ENCODE measurements at places on chromosomes 12 and 14.

DNA sequence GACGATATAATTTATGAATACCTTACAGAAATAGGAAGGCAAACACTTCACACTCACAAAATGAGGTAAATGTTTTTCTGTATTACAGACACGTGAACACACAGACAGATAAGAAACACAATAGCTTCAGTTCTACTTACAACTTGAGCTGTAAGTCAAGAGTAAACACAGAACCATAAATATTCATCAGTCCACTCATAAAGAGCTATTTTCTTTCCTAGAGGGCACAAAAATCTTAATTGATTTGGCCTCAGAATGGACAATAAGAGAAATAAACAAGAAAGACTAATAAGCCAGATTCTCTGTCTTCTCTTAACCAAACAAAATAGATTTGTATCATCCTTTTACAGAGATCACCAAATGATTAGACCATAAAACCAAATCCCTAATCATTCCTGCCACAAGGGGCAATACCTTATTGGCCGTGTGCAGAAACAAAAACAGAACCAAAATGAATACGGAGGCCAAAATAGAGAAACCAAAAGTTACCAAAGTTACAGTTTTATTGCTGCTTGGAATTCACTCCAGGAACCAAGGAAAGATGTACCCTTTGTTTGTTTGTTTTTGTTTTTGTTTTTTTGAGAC is 38.1 kb upstream of the GARIN2 start:
- no peak for DNase-seq

DNA sequence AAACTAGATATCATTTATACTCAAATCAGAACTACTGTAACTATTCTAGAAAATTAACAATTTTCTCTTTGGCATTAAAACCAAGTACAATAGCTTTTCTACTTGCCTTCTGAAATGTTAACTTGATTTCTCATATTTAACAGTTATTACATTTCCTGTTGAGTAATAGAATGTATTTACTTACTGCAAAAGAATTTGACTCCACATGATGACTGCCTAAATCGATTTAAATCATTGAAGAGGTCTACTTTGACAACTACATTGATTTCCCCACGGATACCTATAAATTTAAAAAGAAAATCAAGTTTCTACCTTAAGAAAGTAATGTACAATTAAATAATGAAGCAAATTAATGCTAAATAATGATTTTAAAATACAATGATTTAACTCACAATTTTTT is 18.9 kb downstream of the C2CD5 start:
- DNase-seq: no peak

DNA sequence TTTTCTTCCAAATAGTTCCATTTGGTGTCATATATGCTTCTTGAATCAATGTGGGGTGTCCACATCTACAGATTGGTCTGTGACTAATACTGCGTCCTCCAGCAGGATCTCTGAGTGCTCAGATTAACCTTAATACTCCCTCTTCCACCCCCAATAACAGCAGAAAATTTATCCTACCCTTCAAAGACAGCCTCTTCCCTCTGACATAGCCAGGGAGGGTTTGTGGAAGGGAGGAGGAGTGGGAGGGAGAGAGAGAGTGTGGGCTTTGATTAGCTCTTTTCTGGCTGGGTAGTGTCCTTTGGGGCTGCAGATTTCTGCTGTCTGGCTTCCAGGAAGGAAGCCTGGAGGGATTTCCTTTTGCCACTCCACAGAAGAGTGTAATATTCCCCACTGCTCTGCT is 220.7 kb downstream of the TTC6 start:
- peak; percentile 23 for DNase-seq

DNA sequence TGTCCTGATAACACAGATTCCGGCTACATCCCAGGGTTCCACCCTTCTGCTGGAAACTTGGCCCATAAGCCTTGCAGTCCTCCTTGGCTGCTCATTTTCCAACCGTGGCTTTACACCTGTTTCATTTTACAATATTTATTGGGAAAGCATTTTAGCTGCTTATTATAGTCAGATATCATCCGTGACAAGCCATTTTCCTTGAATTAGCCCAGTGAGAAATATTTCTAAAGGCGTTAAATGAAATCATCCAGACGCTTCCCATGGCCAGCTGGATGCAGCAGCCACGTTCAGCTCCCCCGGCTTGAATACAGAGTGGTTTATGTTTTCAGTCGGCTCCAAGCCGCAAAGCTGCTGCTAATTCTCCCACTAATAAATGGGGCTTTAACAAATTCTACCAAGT is 245.0 kb upstream of the PELI2 start:
- no peak for DNase-seq

- no peak for DNase-seq
Observed at GRCh38 chr12:76189851-76190250, 105.4 kb upstream of the NAP1L1 start.

DNA sequence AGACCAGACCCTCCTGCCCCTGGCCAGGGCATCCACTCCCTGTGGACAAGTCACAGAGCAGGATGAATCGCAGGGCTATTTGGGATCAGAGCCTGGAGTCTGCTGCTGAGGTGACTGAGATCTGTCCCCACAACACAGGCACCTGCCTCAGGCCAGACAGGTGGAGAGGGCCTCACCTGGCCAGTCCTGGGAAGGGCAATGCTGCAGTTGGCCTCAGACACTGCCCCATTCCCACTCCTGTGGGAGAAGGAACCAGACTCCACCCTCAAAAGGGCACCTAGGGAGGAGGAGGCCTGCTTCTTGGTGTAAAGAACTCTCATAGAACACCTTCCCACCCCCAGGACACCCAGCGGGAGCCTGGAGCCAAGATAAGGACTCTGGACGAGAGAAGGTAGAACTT is 48.3 kb upstream of the PLEKHG6 start:
- no peak for DNase-seq

GRCh38 chr12:109087250-109087649 is 6.0 kb downstream of the ALKBH2 start:
- no peak for DNase-seq

GRCh38 chr12:103626498-103626897 is 39.4 kb downstream of the STAB2 start:
- no peak for DNase-seq

DNA sequence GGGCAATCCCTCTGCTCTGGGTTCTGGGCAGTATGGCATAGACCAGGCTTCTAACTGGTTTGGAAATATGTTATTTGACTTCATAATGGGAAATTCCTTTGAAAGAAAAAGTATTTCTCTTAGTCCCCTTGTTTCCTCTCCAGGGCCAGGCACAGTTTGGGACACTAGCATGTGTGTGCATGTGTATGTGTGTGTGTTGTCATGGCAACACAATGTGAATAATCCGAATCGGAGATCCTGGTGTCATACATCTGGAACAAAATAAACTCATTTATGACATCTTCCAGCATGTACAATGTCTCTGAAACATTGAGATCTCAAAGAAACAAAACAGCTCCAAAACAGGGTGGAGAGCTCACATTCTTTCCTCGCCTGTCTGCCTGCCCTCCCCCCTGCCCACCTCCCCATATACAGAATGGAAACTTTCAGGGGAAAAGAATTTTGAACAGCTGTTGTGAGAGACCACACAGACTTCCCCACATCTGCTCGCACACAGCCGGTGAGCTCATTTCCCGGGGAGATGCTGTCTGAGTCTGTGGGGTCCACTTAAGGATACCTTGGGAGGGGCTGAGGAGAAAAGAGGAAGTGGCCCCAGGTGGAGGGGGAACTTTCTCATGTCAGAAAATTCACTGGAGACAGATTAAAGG is 55.5 kb upstream of the PARP11 start:
- peak; percentile 91 for DNase-seq

DNA sequence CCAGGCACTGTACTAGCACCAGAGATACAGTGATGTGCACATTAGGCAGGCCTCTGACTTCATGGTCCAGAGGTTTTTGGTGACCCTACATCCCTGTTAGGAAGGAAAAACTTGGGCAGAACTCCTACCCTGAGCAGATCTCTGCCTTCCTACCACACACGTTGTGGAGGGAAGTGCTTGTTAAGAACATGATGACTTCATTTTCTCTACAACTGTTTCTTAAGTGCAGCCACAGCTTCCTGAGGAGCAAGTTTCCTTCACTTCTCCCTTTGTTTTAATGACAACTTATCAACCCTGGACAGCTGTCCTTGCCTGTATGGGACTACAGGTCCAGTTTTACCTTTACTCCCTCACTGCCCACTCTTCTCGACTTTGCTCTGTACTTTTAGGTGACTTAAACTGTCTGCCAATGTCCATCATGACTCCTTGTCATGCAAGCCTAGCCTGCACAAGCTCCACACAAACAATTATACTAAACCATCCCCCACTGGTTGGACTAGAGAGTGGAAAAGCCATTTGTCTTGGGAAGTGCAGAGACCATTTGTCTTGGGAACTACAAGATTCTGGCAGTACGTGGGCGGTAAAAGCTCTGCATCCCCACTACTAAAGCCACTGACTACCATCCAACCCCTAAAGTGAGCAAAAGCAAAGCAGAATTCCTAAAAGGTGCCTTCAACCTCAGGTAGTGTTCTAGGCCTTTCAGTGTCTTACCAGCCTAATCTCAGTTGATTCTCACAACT is 359.8 kb downstream of the EGLN3 start:
- DNase-seq: no peak

- DNase-seq: no peak
Observed at GRCh38 chr12:98635657-98636323, 8.8 kb downstream of the IKBIP start.

DNA sequence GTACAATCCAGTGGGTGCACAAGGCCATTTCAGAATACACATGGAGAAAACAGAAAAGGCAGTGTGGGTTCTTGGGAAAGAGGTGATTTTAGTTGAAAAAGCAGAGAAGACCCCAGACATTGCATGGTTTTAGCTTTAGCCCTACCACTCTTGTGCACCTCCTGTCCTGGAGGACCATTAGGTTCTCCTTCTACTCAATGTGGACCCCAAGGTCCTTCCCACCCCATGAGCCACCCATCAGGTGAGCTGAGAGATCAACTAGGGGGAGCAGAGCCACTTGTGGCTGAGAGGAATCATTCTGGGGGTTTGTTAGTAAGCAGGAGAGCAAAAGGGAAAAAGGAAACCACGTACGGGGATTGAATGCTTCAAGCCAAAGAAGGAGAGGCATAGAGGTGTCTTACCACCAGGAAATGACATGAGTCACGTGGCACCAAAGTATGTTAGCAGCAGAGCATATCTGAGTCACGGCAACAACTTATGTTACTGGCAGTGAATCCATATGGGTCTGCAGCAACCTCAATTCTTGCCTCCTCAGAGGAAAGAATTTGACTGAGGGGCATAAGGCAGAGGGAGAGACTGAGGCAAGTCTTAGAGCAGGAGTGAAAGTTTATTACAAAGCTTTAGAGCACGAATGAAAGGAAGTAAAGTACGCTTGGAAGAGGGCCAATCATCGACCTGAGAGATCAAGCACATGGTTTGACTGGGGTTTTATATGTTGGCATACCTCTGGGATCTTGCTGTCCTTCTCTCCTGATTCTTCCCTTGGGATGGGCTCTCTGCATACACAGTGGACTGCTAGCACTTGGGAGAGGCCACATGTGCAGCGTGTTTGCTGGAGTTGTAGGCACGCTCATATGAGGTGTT is 73.9 kb downstream of the HSD17B6 start:
- no peak for DNase-seq

- DNase-seq: no peak
Observed at GRCh38 chr14:94343238-94344005, 20.3 kb upstream of the SERPINA6 start.

DNA sequence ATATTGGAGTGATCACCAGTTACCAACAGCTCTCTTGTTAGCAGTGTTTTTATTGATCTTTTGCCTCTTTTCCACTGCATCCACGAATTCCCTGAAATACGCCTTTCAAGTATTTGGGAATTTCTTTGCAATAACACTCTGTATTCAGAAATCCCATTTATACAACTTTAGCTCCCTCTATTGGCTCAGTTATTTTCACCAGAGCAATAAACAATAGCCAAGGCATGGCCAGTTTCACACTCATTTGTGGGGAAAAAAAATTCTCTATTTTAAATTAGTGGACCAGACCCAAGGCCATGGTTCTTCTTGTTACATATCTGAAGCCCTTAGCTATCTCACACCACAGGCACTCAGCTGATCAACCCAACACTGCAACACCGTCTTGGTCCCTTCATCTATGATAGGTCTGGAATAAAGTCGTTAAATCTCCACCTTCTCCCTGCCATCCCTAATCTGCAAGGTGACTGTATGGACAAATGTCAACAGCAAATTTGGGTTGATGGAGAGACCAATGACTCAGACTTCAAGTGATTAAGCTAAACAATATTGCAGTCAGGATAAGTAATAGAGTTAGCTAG is 92.4 kb upstream of the TMEM260 start:
- DNase-seq: no peak

DNA sequence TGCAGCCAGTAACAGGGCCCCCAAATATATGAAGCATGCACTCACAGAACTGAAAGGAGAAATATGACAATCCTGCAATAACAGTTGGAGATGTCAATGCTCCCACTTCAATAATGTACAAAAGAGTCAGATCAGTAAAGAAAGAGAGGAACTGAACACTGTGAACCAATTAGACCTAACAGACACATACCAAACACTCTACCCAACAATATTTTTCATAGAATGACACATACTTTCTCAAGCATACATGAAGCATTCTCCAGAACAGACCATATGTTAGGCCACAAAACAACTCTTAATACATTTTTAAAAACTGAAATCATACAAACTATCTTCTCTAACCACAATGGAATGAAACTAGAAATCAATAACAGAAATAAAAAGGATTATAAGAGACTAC is 80.2 kb downstream of the ELK3 start:
- DNase-seq: no peak

DNA sequence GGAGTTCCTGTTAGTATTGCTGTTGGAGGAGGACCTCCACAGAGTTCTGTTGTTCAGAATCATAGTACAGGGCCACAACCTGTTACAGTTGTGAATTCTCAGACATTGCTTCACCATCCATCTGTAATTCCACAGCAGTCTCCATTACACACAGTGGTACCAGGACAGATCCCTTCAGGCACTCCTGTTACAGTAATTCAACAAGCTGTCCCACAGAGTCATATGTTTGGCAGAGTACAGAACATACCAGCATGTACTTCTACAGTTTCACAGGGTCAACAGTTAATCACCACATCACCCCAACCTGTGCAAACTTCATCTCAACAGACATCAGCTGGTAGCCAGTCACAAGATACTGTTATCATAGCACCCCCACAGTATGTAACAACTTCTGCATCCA is 120.8 kb downstream of the ARID2 start:
- DNase-seq: no peak

- DNase-seq: no peak
Observed at GRCh38 chr12:117279606-117280005, 81.8 kb downstream of the NOS1 start.

DNA sequence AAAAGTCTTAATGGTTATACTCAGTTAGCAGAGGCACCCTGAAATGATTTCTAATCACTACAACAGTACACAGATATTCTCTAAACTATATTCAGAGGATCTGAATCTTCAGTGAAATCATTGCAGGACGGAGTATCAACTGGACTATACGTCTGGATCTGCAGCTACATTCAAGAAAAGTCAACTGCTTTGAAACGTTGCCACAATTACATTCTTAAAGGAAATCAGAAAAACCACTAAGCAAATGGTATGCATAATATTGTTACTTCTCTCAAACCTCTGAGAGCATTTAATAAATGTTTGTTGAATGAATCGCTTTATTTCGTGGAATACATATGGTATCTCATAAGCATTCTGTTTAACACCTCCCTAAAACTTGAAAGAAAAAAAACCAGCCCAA is 67.4 kb downstream of the MED13L start:
- DNase-seq: no peak

GRCh38 chr14:22003461-22003860 is 329.8 kb upstream of the OR4E1 start:
- DNase-seq: no peak
